Muscle of leg (tissue), 16 donors: ENCODE measurements at places on chromosomes 6 and 20. TPM values are rescaled to one million over a fixed set of nuclear protein-coding genes. Genes with fewer than 3 reads are reported as not detected.

Gene MYL9
- 162 TPM for total RNA-seq

Gene DEFB132
- total RNA-seq: not detected

Gene VEGFA
- total RNA-seq: 63.1 TPM

Gene CFAP61
- 0.71 TPM for total RNA-seq

Gene CDH4
- 0.66 TPM for total RNA-seq

Gene NOL7
- total RNA-seq: 49.7 TPM

Gene FAM50B
- 5.6 TPM for total RNA-seq

Gene TLDC2
- 0.04 TPM for total RNA-seq

Gene ZNFX1
- total RNA-seq: 12.3 TPM

Gene ID4
- total RNA-seq: 4.6 TPM

Gene NRN1
- 23.9 TPM for total RNA-seq

Gene MUC21
- total RNA-seq: not detected

Gene TP53TG5
- not detected for total RNA-seq

Gene HIVEP1
- total RNA-seq: 17.1 TPM

Gene PPP1R3G
- 2.6 TPM for total RNA-seq

Gene TPBG
- 11.4 TPM for total RNA-seq

Gene SIRPB2
- 0.84 TPM for total RNA-seq

Gene EPHA7
- 9.8 TPM for total RNA-seq

Gene SRSF3
- 261 TPM for total RNA-seq

Gene NOTCH4
- 14.0 TPM for total RNA-seq

Gene MUC22
- total RNA-seq: not detected

Gene PTK6
- total RNA-seq: not detected

Gene TRDN
- total RNA-seq: 204 TPM

Gene PACRG
- total RNA-seq: 1.8 TPM

Gene SLC17A1
- total RNA-seq: not detected

Gene GSTA2
- not detected for total RNA-seq

Gene PSORS1C1
- total RNA-seq: 1.3 TPM
